ENCODE measurements at places on chromosomes 6 and 20.

- no peak for DNase-seq
Measured at GRCh38 chr6:33730611-33731010, 16.1 kb downstream of the IP6K3 start.

DNA sequence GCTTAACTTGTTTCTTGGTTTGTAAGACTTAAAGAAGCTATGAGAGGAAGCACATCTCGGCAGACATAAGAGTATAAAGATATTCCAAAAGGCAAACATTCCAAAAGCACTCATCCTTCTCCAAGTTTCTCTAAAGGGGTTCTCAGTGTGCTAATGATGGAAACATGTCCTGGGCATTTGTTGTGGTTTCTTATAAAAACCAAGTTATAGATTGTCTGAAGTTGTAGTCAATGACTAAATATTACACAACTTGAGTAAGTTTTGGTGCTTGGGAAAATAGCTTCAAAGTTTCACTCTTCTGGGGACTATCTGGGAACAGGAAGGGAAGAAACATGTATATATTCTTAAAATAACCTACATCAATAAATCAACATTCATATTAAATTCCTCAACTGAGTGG lies 128.3 kb upstream of the TBX18 start:
- DNase-seq = no peak

GRCh38 chr6:41033776-41034175 lies 5.2 kb downstream of the UNC5CL start:
- DNase-seq = no peak

DNA sequence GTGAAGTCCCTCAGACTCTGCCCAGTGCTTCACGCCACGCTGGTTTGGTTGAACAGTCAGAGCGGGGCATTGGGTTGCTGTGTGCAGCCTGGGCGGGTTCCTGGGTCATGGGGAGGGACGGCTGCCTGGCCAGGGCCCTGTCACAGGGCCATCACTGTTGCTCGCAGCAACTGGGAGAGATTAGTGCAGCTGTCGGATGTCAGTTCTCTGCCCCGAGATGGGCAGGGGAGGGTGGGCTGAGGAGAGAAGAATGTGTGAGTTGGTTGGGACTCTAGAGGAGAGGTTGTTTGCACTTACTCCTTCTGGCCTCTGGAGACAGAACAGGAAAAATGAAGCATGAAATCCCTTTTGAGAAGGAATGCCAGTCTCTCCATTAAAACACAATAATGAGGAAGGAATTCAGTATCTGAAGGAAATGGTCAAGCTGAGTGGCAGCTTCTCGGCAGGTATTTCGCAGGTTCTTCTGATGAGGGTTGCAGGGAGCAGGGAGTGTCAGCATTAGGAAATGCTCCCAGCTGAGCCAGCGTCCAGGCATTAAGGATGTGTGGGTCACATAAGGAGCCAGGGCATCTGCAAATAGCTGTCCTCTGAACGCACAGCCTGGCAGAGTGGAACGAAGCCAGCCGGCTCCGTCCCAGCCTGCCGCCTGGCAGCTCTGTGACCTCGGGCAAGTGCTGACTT lies 95.9 kb downstream of the SSR1 start:
- no peak for DNase-seq

DNA sequence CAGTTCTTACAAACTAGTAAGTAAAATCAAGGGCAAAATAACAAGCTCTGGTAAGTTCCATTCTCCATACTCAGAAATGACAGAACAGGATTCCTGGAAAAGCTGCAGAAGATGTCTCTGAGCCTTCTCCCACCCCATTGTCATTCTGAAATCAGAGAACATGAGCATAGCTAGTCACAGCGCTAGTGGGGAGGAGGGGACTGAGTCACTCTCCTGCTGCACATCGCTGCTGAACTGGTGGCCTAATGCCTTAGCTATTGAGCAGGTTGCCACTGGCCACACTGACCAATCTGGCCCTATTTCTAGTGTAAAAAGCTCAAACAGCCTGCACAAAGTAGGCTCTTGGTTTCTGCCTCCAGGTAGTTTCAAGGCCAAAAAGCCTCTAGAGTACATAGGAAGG lies 26.1 kb upstream of the RIPPLY2 start:
- no peak for DNase-seq

DNA sequence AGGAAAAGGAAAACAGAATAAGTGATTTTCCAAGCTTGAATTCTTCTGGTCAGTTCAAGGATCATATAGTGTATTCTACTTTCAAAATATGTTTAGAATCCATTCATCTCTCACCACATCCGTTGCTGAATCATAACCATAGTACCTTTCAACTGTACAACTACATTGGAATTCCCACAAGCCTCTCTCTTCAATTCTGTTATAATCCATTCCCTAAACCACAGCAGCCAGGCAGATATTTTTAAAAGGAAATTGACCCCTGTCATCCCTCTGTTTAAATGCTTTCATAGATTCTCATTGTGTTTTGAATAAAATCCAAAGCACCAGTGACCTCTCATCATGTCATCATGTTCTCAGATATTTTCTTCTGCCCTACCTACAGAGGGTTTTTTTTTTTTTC lies 412.7 kb downstream of the GRIK2 start:
- DNase-seq = no peak

DNA sequence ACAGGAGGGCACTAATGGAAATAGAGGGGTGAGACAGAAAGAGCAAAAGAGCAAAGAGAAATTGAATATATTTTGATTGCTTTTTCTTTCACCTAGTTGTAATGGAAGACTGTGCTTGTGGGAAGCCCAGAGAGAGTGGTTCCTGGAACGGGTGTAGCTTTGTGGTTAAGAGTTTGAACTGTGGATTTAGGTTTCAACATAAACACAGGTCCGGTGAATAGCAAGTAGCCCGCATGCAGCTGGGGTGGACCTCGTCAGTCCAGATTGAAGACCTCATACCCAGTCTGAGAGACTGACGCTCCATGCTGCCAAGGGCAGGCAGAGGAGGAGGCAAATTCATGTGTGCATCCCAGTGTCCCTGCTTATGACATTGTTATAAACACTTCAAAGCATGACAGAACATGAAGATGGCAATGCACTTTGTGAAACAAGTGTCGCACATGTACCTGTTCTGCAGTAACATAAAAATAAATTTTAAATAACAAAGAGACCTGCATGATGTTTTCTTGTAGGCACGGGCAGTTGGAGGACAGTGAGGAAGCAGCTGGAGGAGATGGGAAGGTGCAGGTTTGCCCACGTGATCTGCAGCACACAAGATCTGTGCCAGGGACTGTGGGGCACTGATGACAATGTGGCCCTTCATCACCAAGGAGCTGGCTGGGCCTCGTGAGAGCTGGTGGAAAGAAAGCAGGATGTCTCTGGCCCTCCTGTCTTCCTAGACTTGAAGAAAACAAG lies 220.5 kb upstream of the SSTR4 start:
- DNase-seq = no peak

- DNase-seq = no peak
Measured at GRCh38 chr20:18567739-18568091, 483 bp downstream of the SMIM26 start.

- DNase-seq = no peak
Measured at GRCh38 chr6:157896932-157897331, 73.9 kb downstream of the SNX9 start.

Measured in tibial artery (tissue), 4 donors.